Esophagus muscularis mucosa (tissue), 4 donors: ENCODE measurements at places on chromosomes 5 and 9. TPM values are rescaled to one million over a fixed set of nuclear protein-coding genes. Genes with fewer than 3 reads are reported as not detected.
A peak's percentile ranks its signal among the peaks of the same experiment; 100 is the strongest.

DNA sequence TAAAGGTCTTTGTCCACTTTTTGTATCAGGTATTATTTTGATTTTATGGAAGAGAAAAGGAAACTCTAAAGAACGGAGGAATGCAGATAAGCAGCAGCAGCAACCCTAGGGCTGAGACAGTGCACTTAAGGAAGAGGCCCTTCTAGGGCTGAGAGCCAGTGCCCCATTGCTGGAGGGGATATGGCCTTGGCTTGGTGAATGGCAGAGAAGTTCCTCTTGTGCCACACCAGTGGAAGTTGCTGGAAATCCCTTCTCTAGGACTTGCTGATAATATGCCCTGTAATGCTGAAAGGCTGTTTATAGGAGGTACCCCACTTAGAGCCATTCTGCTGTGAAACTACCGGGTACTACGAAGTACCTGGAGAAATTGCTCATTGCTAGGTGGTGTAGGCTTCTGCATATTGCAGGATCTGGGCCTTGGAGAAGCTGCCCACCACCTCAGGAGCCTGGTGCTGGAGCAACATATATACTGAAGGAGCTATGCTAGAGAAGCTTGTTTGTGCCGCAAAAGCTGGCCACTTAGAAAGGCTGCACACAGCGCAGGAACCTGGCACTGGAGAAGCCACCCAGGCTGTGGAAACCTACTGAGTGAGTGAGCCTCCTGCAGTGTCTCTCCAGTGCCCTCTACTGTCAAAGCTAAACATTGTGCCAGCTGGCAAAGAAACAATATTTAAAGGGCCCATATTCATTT lies 9.6 kb upstream of the UBTD2 start:
- DNase-seq: peak; percentile 90

DNA sequence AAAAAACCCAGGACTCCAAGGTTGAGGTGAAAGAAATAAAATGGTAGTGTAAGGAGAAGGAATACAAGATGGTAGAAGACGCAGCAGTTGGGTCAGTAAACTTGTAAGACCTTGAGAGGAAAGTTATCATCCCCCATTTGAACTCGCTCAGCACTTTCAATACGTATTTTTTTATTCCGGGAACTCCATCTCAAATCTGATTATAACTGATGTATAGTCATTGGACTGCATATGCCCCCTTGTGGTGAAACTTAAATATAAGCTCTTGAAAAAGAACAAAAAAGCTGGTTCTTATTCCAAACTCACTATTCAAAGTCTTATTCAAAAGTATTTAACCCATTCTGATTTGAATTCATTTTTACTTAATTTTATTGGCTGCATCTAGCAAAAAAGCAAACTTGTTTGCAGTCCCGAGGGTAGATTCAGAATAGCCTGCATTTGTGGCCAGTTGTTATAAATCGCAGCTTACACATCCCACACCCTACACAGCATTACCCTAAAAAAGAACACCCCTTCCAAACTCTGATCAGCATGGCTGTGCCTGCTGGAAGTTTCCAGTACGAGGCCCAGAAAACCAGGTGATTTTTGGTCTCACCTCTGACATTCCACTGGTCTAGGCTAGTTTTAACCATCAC lies 118.0 kb downstream of the ESM1 start:
- DNase-seq: no peak

GRCh38 chr5:127870914-127871313 lies 167.7 kb downstream of the CCDC192 start:
- no peak for DNase-seq

GRCh38 chr9:127970401-127971313 lies 10.1 kb downstream of the EEIG1 start:
- no peak for DNase-seq

EDIL3 gene
- 11.3 TPM for total RNA-seq

LEAP2 gene
- 0.23 TPM for total RNA-seq

EGFL7 gene
- total RNA-seq: 33.2 TPM
